ENCODE measurements at places on chromosomes 1 and 21.
A peak's percentile ranks its signal among the peaks of the same experiment; 100 is the strongest.

- peak; percentile 20 for DNase-seq
These were observed 604.7 kb downstream of the PTPRC start for GRCh38 chr1:199243423-199244061.

DNA sequence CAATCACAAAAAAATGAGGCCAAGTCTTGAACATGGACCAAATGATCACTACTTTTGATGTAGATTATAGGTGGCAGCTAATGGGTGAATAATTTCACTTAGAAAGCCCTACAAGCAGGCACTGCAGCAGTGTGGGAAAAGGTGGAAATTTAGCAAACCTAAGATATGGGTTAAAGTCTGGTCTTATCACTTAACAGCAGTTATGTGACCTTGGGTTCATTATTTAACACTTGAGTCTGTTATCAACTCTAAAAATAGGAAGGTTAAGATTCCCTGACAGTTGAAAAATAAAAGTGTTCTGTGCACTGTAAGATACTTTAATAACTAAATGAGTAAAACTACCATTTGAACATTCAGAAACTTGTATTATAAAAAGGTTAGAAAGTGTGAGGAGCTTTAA is 47.5 kb downstream of the SSX2IP start:
- DNase-seq, result no peak

- no peak for DNase-seq
These were observed 441.9 kb upstream of the ADAMTS5 start for GRCh38 chr21:27408826-27409225.

- DNase-seq, result no peak
These were observed 66.0 kb downstream of the WLS start for GRCh38 chr1:68166348-68166747.

- DNase-seq, result no peak
These were observed 93.3 kb downstream of the FAM78B start for GRCh38 chr1:166073489-166073888.

- peak; percentile 54 for DNase-seq
These were observed 91.9 kb upstream of the KCNK2 start for GRCh38 chr1:214990619-214991018.

DNA sequence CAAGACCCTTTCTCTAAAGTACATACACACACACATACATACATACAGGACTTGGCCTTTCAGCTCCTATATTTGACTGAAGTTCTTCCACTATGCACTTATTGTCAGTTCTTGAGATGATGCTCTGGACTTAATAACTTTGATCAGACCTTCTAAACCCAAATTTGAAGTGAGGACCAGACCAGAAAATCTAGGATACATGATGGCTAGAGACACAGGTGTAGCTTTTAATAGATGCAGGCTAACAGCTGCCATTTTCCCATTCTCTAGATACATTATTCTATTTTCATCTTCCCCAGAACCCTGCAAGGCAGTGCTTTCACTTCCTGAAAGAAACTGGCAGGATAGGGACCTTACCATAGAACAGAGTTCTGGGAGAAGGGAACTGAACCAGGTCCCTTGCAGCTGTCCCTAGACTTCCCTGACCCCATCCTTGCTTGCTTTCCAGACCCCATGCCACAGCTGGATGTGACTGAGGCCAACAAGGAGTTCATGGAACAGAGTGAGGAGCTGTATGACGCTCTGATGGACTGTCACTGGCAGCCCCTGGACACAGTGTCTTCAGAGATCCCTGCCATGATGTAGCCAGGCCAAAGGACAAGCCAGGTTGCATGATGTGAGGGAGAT is 14.9 kb upstream of the RAB42 start:
- DNase-seq, result no peak

- no peak for DNase-seq
These were observed 198.6 kb downstream of the SDCCAG8 start for GRCh38 chr1:243454328-243454997.

GRCh38 chr1:103056423-103056822 is 51.9 kb downstream of the COL11A1 start:
- no peak for DNase-seq

- no peak for DNase-seq
These were observed 473.0 kb upstream of the VAMP3 start for GRCh38 chr1:7298145-7298544.

GRCh38 chr21:32826329-32827167 is 55.0 kb upstream of the PAXBP1 start:
- peak; percentile 73 for DNase-seq

- no peak for DNase-seq
These were observed 25.3 kb downstream of the NADK start for GRCh38 chr1:1752636-1753606.

DNA sequence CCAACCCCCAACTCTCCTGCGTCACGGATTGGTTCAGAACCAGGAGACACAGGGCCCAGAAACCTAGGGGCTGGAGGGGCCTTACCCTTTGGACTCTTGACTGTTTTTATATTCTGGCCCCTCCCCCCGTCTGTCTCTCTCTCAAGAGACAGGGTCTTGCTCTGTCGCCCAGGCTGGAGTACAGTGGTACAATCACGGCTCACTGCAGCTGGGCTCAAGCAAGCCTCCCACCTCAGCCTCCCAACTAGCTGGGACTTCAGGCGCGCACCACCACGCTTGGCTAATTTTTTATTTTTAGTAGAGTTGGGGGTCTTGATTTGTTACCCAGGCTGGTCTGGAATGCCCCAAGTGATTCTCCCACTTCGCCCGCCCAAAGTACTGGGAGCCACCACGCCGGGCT is 52.5 kb downstream of the PRKCZ start:
- no peak for DNase-seq

DNA sequence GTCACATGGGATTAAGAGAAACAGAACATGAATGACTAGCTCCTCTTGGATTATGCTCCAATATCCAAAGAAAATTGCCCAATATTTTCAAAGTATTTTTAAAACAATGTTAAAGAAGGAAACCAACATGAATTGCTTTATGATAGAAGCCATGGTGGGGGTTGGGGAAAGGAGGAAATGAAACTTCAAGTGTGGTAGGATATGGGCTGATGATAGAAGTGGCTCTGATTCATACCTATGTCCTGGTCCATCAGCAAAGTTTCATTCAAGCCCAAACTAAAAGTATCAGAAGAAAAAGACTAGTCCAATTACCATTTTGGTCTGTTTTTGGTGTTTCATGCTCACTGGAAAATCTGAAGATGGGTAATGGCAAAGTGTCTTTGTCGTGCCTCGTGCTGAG is 104.2 kb upstream of the PROX1 start:
- no peak for DNase-seq

- DNase-seq, result no peak
These were observed 76.4 kb downstream of the TIAM1 start for GRCh38 chr21:31267644-31268043.

- no peak for DNase-seq
These were observed 514 bp downstream of the S1PR1 start for GRCh38 chr1:101237229-101237837.

GRCh38 chr21:32717851-32718316 is 9.9 kb downstream of the SYNJ1 start:
- DNase-seq, result no peak

- no peak for DNase-seq
These were observed 12.1 kb downstream of the RHOU start for GRCh38 chr1:228747301-228747935.

DNA sequence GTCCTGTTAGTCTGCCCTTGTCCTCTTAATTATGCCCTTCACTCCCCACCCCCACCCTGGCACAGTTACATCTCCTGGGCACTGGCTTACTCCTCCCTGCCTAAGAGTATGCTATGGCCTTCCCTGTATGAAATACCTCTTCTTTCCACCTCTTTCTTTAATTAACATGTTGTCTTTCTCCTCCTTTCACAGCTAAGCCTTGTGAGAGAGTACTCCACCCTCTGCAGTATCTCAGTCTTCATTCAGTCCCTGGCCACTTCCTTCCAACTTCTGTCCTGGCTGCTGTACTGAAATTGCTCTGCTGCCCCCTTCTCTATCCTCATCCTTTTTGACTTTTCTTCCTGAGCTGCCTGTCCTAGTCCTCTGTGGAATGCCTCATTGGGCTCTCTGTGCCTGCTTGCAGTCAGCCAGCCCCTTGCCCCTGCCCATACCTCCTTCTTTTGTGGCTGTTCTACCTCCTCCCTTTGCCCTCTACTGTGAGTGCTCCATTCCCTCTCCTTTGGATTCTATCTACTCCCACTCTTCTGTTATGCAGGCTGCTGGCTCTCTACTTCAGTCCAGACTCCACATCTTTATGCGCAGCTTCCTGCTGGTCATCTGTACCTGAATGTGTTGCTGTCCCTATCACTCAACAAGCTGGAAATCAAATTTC is 8.3 kb downstream of the NOS1AP start:
- no peak for DNase-seq

- DNase-seq, result no peak
These were observed 13.6 kb upstream of the H3-3A start for GRCh38 chr1:226048886-226049285.

GRCh38 chr1:206021626-206022365 is 1.9 kb downstream of the CTSE start:
- DNase-seq, result peak; percentile 3

DNA sequence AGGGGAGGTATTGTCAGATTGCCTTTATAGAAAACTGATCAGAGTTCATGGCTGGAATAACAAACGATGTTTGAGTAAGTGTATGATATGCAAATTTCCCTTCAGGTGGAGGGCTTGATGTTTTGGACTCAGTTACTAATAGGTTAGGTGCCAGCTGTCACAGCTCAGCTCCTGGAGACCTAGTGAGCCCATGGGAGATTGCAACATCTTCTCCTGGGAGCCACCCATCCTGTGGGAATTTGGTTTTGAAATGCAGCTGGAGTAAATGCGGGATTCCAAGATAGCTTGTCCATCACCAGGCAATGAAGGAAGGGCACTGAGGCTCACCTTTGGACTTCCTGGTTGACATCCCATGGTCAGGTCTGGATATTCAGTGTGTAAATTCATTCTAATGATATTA is 211.4 kb upstream of the NRIP1 start:
- no peak for DNase-seq

DNA sequence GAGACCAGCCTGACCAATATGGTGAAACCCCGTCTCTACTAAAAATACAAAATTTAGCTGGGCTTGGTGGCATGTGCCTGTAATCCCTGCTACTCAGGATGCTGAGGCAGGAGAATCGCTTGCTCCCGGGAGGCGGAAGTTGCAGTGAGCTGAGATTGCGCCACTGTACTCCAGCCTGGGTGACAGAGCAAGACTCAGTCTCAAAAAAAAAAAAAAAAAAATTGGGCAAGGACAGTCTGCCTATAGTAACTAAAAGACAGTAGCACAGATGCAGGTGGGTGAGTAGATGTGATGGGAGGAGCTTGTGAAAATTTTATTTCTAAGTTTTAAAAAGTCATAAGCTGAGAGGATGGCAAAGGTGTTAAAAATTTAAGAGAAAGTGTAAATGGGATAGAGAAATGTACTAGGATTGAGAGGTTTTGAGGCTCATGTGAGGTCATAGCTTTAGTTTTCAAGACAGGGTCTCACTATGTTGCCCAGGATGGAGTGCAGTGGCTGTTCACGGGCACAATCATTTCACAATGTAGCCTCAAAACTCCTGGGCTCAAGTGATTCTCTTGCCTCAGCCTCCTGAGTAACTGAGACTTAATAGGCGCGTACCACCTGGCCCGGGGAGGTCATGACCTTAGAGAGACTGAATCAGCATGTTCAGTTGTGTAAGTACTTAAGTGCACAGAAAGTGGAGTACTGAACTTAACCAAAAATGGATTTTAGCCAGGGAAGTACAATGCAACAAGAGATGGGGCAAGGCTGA is 33.7 kb downstream of the PTP4A2 start:
- peak; percentile 59 for DNase-seq

DNA sequence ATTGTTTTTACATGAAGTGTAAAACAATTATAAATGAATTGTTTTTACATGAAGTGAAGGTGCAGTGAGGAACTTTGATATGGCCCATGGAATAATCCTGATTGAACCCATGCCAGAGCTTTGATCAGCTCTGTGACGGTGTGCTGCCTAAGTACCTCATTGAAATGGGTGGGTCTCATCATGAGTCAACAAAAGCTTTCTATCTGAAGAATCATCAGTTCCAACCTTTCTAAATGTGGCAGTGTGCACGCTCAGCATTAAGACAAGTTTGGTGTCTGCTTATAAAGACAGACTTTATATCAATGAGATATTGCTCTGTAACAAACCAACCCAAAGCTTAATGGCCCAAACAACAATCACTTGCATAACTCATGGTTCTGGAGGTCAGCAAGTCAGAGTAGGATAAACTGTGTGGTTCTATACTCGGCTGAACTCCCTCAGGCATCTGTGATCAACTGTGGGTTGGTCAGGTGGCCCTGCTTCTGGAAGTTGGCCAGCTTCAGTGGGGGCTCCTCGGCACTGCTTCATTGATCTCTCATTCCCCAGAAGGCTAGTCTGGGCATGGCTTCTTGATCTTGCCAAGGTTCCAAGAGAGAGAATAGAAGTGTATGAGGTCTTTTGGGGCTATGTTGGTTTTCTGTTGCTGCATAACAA is 258.0 kb downstream of the LTN1 start:
- no peak for DNase-seq

GRCh38 chr1:107863342-107863741 is 101.6 kb downstream of the VAV3 start:
- DNase-seq, result no peak

DNA sequence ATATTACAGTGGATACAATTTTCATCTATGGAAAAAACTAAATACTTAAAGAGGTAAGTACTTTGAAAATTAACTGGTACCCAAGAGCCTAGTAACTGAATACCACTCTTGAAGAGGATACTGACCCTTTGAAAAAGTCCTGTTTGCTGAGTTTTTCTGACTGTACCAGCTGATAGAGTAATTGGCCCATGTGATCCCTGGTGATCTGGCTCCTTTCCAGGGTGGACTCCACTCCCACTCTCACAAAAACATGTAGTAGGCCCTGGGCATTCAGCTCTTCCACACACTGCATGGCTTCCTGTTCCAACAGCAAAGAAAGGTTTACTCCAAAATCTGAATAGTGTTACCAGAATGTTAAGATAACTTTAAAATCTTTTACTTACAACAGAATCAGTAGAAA is 53.6 kb upstream of the HP1BP3 start:
- no peak for DNase-seq

GRCh38 chr1:39021426-39021825 is 4.7 kb upstream of the NDUFS5 start:
- no peak for DNase-seq

DNA sequence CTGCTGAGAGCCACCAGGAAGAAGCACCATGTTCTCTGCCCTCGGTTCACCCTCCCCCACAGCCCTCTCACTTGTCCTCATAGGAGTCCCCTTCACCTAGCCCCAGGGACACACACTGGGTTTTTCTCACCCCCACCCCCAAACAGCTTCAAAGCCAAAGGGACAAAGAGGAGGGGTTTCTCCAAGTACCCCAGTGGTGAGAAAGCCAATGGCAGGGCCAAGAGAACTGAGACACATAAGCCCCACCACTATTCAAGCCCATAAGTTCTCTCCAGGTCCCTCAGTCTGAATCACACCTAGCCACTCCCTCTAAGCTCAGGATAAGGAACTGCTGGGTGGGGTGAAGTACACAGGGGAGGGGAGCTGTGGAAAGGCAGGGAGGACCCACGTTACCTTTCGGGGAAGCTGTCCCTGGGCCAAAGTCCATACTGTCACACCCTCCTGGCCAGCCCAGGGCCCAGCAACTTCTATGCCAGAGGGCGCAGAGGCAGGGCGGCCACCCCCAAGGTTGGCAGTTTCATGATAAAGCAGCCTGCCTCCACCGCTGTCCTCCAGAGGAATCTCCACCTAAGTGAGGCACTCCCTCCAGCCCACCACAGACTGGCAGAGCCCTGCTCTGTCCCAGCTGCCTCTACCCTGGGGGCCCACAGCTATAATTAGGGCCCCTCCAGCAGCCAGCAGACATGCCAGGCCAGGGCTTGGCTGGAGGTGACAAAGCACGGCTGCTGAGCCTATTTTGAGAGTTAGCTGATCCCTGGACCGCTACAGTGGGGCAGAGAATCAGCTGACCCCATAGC is 39.0 kb upstream of the PPP1R15B start:
- no peak for DNase-seq

GRCh38 chr1:177464686-177465085 is 293.9 kb downstream of the BRINP2 start:
- DNase-seq, result no peak

All from RKO (cell line).